ENCODE measurements at places on chromosomes 13 and 19.

GRCh38 chr19:51664131-51664530 lies 17.5 kb upstream of the SIGLEC14 start:
- no peak for DNase-seq

GRCh38 chr19:12555456-12555930 lies 4.2 kb upstream of the ZNF564 start:
- no peak for DNase-seq

DNA sequence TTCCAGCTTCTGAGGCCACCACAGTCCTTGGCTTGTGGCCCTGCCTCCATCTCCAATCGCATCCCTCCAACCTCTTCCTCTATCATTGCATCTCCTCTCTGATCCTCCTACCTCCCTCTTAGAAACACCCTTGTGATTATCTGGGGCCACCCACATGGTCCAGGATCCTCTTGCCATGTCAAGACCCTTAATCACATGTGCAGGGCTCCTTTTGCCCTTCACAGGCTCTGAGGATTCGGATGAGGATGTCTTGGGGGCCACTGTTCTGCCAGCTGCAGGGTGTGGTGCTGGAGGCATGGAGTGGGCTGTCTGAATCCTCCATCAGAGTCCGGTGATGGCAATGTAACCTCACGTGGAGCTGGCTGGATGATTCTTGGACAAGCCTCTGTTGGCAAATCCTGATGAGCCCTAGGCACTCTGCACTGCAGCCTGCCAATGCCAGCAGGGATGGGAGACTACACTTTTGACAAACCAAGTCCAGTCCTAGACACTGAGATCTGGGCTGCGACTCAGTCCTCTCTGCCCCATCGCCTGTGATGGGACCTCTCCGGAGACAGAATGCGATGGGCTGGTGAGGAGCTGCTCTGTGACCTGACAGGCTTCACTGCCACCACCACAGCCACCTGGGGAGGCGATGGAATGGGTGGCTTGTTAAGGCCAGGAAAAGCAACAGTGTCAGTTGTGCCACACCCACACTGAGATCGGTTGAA lies 61.2 kb downstream of the CCDC70 start:
- no peak for DNase-seq

GRCh38 chr13:94305463-94305862 lies 174.0 kb downstream of the DCT start:
- no peak for DNase-seq
